Daoy (cell line): ENCODE measurements at places on chromosomes 7 and 10. TPM values are rescaled to one million over a fixed set of nuclear protein-coding genes. Genes with fewer than 3 reads are reported as not detected.

GRCh38 chr7:54781134-54781920 lies 22.3 kb upstream of the SEC61G start:
- DNase-seq = no peak

GRCh38 chr7:10121631-10122030 lies 852.0 kb upstream of the PHF14 start:
- DNase-seq = no peak

DNA sequence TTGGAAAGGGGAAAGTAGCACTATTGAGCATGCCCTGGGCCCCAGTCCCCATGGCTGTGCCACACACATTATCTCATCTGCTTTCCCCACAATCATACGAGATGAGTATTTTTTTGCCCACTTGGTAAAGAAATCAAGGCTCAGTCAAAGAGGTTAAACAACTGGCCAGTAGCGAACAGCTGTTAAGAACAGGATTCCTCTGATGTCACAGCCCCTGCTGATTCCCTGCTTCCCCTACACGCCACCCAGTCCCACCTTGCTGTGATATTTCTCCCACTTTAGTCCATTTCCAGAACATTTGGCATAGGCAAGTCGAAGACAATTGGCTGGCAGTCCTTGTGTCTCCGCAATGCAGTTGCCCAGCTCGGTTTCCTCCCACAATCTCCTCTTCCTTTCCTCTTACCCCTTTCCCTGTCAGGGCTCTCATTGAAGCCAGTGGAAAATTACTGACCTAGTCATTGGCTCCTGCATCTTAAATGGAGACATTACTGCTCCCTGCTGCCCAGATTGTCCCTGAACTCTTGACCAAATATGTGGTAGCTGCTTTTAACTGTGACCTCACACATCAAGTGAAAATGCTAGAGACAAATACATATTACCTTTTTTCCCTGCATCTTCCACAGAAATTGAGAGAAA lies 56.5 kb upstream of the EEPD1 start:
- DNase-seq = no peak

DNA sequence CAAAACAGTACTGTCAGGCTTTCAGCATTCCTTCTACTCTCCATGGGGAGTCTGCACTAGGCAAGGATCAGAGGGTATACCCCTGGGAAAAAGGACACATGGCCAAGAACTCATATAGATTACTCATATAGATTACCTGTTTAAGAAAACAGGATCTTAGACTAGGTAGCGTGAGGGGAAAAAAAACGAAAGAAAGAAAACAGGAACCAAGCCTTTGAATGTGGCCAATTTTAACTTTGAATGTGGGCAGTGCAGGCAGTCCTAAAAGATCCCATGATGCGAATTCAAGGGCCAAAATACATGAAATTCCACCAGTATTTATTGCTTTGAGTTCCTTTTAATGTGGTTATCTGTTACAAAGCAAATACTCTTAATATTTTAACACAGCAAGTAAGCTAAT lies 108.6 kb upstream of the TAC1 start:
- DNase-seq = no peak

DNA sequence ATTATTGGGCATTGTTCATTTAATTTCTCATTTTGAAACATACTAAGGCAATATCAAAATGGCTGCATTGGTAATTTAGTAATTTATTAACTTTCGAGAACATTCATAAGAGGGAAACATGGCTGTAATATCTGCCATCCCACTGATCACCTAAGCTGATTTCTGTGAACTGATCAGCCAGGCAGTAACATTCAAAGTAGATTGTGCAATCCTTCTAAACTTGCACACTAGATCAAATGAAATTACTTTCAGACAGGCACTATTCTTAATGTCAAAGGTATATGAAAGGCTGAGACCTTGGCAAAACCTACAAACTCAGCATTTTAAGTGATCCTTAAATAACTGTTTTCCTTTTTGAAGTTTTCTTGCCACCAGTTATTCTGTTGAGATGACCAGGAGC lies 290.7 kb downstream of the CACNA2D1 start:
- no peak for DNase-seq

DNA sequence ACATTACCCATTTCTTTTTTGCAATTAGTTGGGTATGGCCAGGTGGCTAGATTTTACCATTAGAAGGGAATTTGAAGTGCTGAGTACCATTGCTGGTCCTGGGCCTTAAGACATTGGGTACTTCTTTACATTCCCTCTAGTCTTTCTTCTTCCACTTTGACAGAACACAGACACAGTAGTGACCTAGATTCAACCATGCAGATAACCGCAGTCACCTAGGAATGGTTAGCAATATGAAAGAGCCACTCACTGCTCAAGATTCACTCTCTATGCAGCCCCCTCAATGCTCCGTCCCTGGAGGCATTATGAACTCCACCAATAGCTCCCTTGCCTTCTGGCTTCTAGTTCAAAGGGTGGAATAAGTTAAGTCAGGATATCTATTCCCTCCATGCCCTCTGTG lies 16.2 kb upstream of the PON1 start:
- no peak for DNase-seq

DNA sequence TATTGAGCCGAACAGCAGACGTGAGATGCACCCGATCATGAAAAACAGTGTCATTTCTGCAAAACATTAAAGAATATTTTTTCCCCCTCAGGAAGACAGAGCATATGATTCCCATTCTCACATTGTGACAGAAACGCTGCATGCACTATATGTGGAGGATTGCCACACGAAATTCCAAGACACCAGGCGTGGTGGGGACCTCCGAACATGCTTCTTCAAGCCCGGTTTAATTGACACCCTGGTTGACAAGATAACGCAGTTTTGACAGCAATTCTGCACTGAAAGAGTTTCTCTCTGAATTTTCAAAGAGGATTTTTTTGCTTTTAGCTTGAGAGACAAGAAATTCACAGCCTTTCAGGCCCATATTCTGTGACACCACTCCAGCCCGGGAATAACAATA lies 442.8 kb upstream of the NRP1 start:
- DNase-seq = no peak

GRCh38 chr7:69903410-69903809 lies 305.1 kb downstream of the AUTS2 start:
- DNase-seq = peak; percentile 18

GRCh38 chr7:128879939-128880746 lies 17.5 kb downstream of the ATP6V1F start:
- peak; percentile 85 for DNase-seq

- DNase-seq = no peak
Measured at GRCh38 chr10:33749790-33750189, 415.3 kb upstream of the NRP1 start.

- DNase-seq = no peak
Measured at GRCh38 chr7:113444261-113444660, 325.9 kb upstream of the SMIM30 start.

DNA sequence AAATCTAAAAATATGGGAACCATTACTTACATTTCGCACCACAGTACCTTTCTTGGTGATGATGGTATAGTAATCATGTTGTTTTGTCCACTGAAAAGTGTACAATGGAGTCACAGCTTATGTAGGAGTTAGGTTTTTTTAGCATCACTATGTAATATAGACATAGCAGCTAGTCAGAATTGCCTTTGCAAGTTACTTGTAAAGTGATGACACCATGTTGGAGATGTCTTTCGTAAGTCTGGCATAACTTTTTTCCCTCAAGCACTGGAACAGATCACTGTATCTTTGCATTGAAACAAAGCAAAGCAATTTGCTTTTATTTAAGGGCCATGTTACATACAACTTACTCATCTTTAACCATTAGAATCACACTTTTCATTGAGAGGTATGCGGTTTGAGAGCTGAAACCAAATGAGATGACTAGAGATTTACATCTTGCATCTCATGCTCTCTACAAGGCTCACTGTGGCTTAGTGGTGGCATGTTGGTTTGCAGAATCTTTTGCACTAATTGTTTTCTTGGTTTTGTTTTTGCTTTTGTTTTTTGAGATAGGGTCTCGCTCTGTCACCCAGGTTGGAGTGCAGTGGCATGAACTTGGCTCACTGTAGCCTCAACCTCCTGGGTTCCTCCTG lies 18.3 kb downstream of the UBN2 start:
- no peak for DNase-seq

DNA sequence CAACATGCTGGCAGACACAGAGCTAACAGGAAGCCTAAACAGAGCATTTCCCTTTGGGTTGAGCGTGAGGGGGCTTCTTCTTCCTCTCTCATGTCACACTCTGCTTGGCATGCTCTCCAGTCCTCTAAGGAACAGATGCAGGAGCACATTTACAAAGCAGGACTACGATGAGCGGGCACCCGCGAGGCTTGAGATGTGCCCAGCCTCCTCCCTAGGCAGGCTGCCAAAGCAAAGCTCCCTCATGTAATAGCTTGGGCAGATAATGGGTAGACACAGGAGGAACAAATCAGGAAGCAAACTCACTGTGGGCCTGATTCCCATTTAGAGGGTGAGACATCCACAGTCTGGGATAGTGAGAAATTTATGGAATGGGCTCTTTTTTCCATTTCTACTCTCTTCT lies 519.1 kb downstream of the NRG3 start:
- DNase-seq = no peak

GRCh38 chr10:58840840-58841435 lies 328.3 kb downstream of the BICC1 start:
- no peak for DNase-seq

DNA sequence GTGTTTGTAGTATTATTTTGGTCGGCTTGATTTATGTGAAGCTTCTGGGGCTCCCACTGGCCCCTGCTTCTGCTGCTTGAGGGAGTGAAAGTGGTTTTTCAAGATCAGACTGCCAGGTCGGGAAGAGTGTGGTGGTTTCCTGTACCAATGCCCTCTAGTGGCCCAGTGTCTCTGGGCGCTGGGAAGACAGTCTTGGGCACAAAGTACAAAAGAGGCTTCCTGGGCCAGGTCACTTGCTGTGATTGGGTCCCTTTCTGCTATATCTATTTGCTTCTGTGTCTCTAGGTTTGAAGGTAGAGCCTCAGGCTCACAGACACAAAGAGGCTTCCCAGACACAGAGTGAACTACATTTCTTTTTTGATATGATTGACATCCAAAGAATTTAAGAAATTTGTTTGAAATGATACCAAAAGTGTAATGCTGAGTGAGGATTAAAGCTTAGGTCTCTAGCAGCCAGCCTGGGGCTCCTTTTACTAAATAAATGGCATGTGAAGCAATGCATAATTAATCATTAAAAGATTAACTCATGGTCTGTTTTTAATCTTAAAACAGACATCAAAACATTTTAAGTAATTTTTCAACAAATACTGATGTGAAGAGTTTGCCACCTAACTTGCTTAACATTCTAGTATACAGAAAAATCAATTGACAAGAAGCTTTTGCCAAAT lies 36.3 kb downstream of the ABCB1 start:
- DNase-seq = peak; percentile 36

- DNase-seq = no peak
Measured at GRCh38 chr10:80526742-80527141, 11.0 kb upstream of the SH2D4B start.

- no peak for DNase-seq
Measured at GRCh38 chr10:43350686-43351085, 20.8 kb upstream of the FXYD4 start.

DNA sequence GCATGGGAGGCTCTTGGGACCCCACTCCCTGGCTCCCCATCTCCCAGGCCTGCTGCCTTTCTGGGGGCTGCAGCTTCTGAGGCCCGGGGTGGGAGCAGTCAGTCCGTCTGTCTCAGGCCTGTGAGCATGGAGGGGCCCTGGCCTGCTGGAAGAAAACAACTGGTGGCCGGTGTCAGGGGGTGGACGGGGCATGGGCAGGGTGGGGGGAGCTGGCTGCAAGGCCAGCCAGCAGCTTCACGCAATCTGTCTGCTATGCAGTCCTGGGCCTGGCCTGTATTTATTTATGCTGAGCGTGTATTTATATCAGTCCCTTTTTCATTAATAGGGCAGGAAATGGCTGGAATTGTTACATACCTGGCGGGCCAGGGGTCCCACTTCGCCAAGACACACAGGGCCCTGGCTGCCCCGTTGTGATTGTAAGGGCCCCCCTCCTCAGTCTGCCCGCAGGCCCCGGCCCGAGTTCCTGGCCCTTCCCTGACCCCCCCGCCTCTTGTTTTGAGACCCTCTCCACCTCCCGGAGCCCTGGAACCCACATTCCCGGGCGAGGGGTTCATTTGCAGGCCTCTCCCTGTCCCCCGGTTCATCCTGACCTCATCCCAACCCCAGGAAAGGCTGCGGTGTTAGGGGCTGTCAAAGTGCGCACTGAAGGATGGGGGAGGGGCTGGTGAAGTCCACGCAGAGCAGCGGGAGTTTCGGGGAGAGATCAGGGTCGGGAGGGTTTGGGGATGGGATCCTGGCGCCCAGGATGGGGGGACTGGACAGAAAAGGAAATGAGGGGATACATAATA lies 8.2 kb downstream of the TMEM270 start:
- DNase-seq = no peak

DNA sequence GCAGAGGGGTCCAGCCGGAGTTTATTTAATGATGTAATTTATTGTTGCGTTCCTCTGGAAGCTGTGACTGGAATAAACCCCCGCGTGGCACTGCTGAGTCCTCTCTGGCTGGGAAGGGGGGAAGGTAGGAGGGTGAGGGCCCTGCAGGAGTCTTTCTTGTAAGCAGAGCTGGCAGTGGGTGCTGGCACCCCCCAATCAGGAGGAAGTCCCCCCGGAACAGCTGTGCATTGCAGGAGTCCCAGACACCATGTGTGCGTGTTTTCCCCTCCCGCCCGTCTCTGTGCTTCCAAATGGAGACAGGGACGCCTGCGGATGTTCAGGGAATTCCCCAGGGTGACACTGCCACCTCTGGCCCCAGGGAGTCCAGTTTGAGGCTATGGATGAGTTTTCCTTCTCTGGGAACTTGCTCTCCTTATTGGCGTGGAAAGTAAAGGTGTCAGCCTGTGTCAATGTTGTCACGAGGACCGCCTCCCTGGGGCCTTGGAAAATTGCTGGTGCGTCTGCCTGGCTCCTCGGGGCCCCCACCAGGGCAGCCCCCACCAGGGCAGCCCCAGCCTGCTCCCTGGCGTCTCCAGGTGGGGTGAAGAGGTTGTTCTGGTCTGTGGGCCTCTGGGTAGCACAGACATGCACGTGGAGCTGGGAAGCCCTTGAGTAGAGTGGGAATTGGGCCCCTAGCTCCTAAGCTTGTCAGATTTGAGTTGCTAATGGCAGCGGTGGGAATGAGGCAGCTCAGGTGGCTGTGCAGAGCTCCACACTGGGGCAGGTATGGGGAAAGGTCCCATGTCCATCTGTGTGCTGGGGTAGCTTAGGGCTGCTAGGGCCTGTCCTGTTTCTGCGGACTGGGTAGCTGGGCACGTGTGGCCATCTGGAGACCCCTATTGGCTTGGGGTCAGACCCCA lies 2.7 kb downstream of the FZD9 start:
- DNase-seq = peak; percentile 64

- DNase-seq = no peak
Measured at GRCh38 chr7:7395785-7396184, 139.9 kb downstream of the COL28A1 start.

Gene LRRC17
- total RNA-seq = 88.4 and 107 TPM in 2 replicates

Gene CALHM3
- 0.29 TPM in 1 of 2 replicates, not detected in the other for total RNA-seq

Gene DYDC2
- not detected in 2 replicates for total RNA-seq

Gene VPS37D
- 3.7 and 4.6 TPM in 2 replicates for total RNA-seq

Gene GNG11
- total RNA-seq = 14.7 and 21.6 TPM in 2 replicates

Gene NANOS1
- total RNA-seq = 3.7 and 4.7 TPM in 2 replicates

Gene ADCY1
- total RNA-seq = 0.34 and 0.80 TPM in 2 replicates

Gene SYT15
- 0.11 TPM in 1 of 2 replicates, not detected in the other for total RNA-seq

Gene GOLGA7B
- total RNA-seq = 1.3 and 2.0 TPM in 2 replicates

Gene ERVW-1
- not detected in 2 replicates for total RNA-seq

Gene MARVELD1
- total RNA-seq = 9.9 and 16.8 TPM in 2 replicates

Gene MMD2
- total RNA-seq = not detected in 2 replicates

Gene POM121L12
- not detected in 2 replicates for total RNA-seq
